ENCODE measurements at places on chromosomes 16 and 17.
A peak's percentile ranks its signal among the peaks of the same experiment; 100 is the strongest.

- DNase-seq: no peak
Measured at GRCh38 chr17:3207367-3207766, at the start of gene OR1A1. TSS of gene OR1A1 (plus strand) at chr17:3207667. CDS start at chr17:3215621, 7,954 bp downstream.

DNA sequence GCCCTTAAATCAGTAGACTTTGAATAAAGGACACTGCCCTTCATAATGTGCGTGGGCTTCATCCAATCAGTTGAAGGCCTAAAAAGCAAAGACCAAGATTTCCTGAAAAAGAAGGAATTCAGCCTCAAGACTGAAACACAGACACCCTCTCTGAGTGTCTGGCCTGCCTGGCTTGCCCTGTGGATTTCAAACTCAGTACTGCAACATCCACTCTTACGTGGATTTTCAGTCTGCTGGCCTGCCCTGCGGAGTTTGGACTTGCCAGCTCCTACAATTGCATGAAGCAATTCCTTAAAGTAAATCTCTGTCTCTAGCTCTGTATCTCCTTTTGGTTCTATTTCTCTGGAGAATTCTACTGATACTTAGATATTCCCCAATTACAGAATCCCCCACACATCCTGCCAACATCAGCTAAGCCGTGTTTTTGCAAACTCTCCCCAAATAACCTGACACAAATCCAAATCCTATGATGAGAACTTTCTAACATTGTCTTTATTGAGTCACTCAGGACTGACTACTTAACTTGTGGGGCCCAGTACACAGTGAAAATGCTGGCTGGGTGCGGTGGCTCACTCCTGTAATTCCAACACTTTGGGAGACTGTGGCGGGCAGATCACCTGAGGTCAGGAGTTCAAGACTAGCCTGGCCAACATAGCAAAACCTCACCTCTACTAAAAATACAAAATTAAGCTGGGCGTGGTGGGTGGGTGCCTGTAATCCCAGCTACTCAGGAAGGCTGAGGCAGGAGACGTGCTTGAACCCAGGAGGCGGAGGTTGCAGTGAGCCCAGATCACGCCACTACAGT lies 7.2 kb upstream of the TNFRSF17 start:
- DNase-seq: no peak

DNA sequence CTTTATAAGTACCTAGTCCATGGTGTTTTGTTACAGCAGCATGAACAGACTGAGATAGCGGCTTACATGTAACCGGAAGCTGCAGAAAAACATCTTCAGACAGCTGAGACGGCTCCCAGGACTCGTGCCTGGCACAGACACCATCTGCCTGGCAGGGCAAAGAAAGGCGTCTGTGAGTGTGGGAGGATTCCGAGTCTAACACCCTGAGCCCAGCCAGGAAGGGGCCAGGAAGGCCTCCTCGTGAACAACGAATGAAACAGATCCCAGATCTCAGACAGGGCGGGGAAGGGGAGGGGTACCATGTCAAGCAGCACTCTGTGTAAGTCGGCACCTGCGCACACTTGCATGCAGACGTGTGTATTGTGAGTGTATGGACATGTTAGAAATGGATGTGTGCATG lies 4.4 kb upstream of the CSNK1D start:
- DNase-seq: no peak

DNA sequence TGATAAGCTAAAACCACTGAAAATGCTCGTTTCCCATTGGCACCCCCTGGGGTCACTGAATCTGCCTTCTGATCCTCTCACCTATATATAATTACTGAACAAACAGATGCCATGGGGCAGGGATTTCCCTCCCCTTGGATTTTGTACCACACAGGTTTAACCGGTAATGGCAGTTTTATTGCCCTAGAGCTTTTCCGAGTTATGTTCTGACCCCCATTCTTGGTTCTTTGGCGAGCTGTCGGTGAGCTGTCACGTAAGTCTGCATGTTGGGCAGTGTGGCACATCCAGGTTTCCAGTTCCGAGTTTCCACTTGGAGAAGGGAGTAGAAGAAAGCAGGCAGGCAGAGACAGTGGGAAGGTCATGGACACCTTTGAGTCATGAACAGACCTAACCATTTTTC lies 7.1 kb downstream of the TMEM97 start:
- no peak for DNase-seq

DNA sequence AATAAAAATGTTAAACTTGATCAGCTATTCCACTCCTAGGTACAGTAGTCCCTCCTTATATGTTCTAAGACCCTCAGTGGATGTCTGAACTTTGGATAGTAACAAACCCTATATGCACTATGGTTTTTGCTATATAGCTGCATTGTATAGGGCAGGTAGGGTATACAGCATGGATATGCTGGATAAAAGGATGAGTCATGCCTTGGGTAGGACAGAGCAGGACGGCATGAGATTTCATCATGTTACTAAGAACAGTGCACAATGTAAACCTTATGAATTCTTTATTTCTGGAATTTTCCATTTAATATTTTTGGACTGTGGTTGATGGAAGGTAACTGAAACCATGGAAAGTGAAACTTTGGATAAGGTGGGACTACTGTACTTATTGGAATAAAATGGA lies 235.1 kb downstream of the CEP112 start:
- DNase-seq: no peak

DNA sequence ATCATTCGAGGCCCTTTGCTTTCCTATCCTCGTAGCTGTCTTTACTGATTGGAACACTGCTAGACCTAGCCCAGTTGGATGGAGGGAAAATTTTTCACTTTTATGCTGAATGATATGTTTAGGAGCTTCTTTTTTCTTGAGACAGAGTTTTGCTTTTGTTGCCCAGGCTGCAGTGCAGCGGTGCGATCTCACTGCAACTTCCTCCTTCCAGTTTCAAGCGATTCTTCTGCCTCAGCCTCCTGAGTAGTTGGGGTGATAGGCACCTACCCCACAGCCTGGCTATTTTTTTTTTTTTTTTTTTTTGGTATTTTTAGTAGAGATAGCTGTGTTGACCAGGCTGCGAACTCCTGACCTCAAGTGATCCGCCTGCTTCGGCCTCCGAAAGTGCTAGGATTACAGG lies 17.3 kb upstream of the PSMC5 start:
- DNase-seq: no peak

DNA sequence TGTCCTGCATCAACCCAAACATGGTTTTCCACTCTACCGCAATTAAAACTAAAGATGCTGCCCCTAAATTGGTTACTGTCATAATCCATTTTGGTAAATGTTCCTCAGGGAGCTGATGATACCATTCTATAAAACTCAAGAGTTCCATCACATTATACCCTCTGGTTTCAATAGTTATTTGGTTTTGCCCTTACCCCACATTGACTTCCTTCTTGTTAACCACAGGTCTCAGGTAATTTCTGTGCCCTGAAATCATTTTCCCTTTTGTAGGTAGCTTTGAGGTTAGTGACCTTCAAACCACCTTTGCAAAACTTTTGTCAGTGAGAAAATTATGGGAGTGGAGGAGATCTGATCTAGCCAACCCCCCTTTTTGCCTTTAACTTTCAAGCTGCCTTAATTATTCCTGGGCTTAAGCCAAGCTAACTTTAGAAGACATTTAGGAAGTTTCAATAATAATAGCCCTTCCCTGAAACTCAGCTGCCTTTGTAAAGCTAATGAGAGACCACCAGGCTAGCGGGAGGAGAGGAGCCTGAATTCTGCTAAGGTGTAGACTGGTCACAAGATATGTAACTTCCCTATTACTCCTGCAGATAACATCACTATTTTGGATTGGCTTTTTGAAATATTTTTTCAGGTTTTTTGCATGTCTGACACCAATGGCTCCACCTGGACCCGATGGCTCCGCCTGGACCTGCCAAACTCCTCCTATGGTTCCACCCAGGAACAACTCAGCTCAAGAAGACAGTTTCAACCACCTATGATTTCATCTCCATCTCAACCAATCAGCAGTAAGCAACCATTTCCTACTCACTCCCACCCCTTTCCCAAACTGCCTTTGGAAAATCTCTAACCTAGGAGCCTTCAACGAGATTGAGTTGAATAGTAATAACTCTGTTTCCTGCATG lies 224.9 kb downstream of the HS3ST3B1 start:
- DNase-seq: no peak

DNA sequence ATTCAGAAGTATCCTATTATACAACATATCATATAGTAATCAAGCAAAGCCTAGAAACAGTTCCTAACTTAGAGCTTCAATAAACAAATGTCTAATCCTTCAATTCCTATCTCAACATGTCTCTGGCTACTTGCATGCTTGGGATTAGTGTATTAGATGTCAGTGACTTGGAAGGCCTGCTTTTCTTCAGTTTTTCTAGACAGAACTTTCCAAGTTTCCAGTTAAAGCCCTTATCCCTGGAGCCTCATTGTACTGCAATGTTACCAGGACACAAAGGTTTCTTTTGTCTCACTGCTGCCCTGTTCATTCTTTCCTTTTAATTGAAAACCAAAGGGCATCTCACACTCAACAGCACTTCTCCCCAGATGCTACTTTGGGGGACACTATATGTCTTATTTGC lies 16.5 kb downstream of the PSME3IP1 start:
- DNase-seq: no peak

DNA sequence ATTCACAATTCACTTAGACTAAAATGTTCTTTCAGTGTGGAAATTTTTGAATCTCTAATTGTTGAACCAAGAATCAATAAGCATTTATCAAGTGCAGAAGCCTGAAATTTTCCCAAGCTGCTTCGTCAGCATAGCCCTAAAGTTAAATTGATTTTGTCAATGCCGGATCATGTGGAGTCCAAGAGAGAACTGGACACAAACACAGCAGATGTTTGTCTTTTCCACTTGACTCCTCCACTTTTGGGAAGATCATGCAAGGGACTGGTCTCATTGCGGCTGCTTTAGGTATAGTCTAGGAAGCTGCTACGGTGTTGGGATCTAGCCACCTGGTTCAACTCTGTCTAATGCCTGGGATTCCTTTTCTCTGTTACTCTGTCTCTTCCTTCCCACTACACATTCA lies 95.7 kb downstream of the CYB561 start:
- no peak for DNase-seq

GRCh38 chr16:24747441-24747840 lies 18.0 kb downstream of the TNRC6A start:
- DNase-seq: no peak

GRCh38 chr17:33116021-33116551 lies 124.4 kb downstream of the SPACA3 start:
- DNase-seq: no peak

- no peak for DNase-seq
Measured at GRCh38 chr16:86503830-86504229, 6.5 kb upstream of the FOXF1 start.

DNA sequence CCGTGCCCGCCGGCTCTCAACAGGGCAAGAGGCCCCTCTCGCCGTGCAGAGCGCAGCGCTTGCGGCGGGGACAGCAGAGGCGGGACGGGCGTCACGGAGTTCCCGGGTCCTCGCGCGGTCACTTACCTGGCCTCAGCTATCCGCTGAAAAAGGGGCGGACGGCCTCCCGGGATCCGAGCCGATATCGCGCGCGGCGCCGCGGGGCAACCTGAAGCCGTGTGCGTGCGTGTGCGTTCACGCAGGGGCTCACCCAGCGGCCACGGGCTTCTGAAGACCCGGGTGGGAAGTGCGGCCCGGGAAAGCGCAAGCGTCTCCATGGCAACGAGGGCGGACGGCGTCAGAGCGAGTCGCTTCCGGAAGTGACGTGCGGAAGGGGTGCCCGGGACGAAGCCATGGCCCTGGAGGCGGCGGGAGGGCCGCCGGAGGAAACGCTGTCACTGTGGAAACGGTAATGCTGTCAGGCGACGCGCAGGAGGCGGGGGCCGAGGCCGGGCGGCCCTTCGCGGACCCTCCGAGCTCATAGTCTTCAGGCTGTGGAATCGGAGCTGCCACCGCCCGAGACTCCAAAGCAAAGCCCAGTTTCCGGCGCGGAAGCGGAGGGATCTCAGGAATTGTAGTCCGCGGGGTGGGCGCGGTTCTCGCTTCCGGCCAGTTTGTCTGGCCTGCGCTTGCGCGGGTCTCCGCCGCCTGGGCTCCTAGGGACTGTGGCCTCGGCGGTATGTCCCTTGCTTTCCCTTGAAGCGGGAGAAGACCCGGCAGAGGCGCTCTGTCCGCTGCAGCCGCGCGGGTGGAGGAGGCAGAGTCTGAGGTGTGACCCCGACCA lies at the start of gene ENDOV:
ENDOV (plus strand) TSS at position 365 of the 823 bp plus-strand sequence; CDS start at position 393, 28 bp downstream.
- DNase-seq: peak; percentile 86

GRCh38 chr16:8878523-8878911 lies 3.6 kb upstream of the LITAFD start:
- DNase-seq: peak; percentile 80

DNA sequence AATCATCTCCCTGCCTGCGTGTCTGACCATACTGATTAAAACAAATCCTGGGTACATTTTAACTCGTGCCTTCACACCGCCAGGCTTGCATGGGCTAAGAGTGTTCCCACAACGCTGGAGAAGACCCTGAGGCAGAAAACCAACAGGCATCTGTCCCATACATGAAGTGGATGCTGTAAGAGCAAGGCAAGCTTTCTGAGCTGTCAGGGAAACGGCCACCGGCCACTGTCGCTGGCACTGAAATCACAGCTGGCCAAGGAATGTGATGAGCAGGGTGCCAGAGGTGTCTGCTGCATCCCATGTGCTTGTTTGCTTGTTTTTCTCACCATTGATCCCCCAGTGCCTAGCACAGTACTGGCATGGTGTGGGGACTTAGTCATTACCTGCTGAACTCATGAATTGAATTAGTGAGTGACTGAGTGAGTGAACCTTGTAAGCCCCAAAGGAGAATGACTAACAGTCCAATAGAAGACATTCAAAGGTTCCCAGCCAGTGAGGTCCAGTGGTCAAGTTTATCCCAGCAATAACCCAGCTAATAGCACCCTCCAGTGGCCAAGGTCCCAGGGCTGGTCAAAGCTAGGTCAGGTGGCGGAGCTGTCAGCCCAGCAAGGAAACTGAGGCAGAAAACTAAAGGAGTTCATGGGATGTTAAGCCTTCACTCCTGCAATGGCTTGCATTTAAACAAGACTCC lies 92.7 kb upstream of the CDH5 start:
- DNase-seq: no peak

DNA sequence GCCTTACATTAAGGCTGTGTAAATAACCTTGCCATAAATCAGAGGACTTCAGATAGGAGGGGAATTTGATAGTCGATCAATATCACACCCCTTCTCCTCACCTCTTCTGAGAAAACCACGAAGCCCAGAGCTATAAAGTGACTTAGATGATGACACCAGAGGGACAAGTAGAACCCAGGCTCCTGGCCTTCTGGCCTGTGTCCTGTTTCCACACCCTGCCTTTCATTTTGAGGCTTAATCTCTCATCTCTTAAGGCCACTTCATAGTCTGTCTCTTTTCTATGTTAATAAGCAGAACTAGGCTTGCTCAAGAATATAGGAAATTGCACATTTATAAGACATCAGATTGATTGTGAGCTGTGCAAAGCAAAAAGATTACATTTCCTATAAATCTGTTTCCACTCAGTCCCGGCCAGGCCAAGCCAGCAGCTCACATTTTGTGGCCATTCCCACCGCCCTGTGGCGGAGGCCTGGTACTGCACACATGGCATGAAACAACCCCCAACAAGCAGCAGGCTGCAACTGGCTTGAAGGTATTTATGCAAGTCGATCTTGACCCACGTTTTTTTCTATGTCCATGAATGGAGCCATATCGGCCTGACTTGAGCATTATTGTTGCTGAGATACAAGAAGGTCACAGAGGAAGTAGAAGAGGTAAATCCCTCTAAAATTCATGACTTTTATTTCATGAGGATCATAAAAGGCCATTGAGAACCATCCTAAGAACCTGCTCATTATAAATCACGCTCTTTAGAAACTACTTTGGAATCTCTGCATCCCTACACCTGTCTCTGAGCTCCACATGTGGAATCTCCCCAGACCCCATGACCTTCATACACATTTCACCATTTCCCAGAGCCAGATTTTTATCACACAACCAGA lies 93.7 kb downstream of the PMP22 start:
- DNase-seq: peak; percentile 57

- DNase-seq: no peak
Measured at GRCh38 chr16:55697867-55698266, 42.1 kb downstream of the SLC6A2 start.

- no peak for DNase-seq
Measured at GRCh38 chr17:58051468-58051867, 31.8 kb upstream of the DYNLL2 start.
